GM20000 (cell line): ENCODE measurements at places on chromosomes 2 and 18.
A peak's percentile ranks its signal among the peaks of the same experiment; 100 is the strongest.

- no peak for DNase-seq
Observed at GRCh38 chr2:45953376-45954027, 302.0 kb downstream of the PRKCE start.

DNA sequence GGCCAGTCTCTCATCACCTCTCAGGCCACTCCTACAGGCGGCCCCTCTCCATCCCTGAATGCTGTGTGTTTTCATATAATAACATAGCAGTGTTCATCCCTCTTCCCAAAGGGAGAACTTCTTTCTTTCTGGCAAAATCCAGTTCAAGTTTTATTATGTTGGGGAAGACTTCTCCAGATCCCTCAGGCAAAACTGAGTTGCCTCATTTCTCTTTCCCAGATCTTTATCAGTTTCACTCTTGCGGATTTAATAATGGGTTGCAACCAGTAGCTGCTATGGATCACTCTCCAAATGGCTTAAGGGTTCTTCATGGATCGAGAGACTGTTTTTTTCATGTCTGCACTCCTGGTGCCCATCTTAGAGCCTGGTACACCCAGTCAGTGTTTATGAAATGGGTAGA lies 129.9 kb downstream of the FHOD3 start:
- DNase-seq: no peak

DNA sequence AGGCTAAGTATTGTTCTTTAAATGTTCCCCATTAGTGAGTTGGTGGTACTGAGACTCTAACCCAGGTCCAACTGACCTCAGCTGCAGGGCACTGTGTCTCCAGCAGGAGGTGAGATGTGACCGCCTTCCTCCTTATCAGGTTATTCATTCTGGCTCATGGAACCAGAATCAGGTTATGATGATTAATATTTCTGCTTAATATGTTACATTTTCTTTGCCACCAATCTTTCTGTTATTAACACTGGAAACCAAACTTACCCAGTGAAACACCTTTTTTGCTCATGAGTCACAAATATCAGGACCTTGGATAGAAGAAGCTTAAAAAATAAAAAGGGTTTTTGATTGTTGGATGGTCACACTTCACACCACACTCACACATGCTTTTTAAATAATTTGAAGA lies 85.4 kb downstream of the DPP4 start:
- no peak for DNase-seq

DNA sequence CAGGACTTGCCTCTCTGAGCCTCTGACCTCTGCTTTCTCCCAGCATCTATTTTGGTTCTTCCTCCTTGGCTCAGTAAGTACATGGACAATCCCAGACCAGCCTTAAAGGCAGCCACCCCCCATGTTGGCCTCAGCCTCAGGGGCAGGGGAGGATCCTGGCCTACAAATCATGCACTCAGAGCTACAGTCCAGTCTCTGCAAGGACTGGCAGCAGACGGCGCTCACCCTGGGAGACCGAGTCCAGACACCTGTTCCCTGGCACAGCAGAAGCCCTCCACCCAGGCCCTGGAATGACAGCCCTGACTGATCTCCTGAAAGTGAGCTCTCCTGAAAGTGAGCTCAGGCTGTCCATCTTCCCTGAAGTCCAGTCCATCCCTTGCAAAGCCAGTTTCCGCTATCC lies 25.7 kb upstream of the PTPN4 start:
- no peak for DNase-seq

DNA sequence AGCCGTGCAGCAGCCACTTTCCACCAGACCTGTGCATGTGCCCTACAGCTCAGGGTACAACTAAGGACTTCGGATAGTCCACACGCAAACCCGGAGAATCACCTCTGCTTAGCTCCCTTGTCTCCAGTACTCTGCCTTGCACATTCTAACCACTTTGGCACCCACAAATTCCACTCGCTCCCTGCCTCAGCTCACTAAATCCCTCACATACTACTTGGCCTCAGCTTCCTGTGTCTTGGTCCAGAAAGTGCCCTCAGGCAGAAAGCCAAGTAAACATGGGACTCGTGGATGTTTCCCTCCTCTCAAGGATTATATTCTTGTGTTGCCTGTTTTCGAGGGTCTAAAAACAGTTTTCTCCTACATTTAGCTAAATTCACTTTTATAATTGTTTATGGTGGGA lies 157.8 kb upstream of the DAPL1 start:
- DNase-seq: no peak

- no peak for DNase-seq
Observed at GRCh38 chr2:160409480-160409879, 84.1 kb downstream of the RBMS1 start.

- DNase-seq: no peak
Observed at GRCh38 chr2:37349231-37349860, 4.9 kb downstream of the QPCT start.

DNA sequence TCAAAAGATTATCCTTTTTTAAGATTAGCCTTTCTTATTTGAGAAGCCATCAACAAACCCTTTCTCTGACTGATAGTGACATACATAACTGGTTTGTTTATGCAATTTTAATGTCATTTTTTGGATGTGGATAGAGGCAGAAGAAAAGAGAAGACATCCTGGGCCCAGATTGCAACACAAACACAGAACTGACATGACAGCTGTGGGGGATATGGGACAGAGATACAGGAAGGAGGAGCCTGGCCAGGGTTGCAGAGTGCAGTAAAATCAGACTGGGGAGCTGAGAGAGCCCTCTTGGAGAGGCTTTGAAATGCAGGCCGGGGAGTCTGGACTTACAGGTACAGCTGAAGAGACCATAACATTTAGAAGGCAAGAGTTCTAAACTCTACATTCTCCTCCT lies 65.1 kb downstream of the SIGLEC15 start:
- DNase-seq: no peak

DNA sequence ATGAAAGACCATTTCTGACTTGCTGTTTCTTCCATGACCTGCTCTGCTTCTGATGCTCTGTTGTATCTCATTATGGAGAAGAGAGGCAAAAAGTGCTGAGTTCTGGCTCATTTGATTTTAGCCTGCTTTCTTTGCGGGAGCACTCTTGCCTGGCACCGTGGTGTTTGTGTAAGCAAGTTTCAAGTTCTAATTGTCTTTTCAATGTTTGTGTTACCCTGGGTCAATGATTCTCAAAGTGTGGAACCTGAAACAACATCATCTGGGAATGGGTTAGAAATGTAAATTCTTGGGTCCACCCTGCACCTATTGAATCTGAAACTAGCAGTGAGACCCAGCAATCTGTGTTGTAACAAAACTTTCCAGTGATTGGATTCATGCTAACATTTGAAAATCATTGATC lies 85.5 kb upstream of the STON1 start:
- DNase-seq: no peak

GRCh38 chr2:62334009-62334408 lies 138.1 kb downstream of the B3GNT2 start:
- DNase-seq: no peak

DNA sequence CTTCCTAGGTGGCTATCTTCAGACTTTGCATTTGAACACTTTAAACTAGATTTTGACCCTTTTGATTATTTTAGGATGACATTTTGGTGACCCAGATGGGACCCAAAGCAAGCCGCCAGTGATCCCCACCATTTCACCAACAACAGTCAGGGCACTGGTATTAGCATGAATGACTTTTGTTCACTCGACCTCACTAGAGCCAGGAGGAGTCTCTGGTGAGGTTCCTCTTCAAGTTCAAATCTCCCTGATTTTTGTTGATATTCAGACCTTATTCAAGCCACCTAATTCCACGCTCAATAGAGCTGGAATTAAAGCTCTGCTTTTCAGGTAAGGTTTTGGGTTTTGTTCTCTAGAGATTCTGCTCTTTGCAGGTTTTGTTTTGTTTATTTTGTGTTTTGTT lies 202.3 kb downstream of the MREG start:
- DNase-seq: no peak

GRCh38 chr2:232434091-232434490 lies 21.9 kb upstream of the ALPI start:
- DNase-seq: no peak

- DNase-seq: no peak
Observed at GRCh38 chr2:105443617-105444598, 45.1 kb upstream of the FHL2 start.

- no peak for DNase-seq
Observed at GRCh38 chr2:100903534-100904258, 83.8 kb downstream of the NPAS2 start.

GRCh38 chr2:21972586-21972985 lies 848.8 kb downstream of the TDRD15 start:
- DNase-seq: no peak

- DNase-seq: no peak
Observed at GRCh38 chr18:37438417-37439180, 127.0 kb downstream of the CELF4 start.

DNA sequence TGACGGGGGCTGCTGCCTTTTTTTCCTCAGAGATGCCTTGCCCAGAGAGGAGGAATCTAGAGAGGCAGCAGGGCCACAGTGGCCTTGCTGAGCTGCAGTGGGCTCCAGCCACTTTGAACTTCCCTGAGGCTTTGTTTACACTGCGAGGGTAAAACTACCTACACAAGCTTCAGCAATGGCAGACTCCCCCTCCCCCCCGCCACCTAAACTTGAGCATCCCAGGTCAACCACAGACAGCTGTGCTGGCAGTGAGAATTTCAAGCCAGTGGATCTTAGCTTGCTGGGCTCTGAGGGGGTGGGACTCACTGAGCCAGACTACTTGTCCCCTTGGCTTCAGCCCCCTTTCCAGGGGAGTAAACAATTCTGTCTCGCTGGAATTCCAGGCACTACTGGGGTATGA lies 11.8 kb downstream of the SYT4 start:
- DNase-seq: no peak

GRCh38 chr2:228600265-228600664 lies 418.8 kb upstream of the SPHKAP start:
- DNase-seq: no peak

- no peak for DNase-seq
Observed at GRCh38 chr2:201793631-201794030, 12.7 kb upstream of the CDK15 start.

DNA sequence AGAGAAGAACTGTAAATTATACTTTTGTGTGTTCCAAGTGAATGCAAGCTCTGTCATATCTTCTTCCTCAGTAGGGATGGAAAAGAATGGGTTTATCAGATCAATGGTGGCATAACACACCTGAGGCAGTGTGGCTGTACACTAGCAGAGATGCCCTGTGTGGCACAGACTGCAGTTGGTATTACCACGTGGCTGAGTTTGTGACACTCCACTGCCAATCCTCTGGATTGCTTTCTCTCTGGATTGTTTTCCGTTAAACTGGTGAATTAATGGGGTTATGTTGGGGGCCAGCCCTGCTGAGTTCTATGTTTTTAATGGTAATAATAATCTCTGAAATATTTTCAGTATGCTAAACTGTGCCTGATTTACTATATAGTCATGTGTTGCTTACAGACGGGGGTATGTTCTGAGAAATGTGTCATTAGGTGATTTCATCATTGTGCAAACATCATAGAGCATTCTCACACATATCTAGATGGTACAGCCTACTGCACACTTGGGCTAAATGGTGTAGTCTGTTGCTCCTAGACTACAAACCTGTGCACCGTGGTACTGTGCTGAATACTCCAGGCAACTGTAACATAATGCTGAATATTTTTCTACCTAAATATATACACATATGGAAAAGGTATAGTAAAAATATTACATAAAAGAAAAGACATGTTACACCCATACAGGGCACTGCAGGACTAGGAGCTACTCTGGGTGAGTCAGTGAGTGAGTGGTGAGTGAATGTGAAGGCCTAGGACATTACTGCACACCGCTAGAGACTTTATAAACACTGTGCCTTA lies 84.7 kb upstream of the ST6GAL2 start:
- no peak for DNase-seq

- DNase-seq: peak; percentile 69
Observed at GRCh38 chr2:207503234-207503633, 26.5 kb upstream of the CREB1 start.

DNA sequence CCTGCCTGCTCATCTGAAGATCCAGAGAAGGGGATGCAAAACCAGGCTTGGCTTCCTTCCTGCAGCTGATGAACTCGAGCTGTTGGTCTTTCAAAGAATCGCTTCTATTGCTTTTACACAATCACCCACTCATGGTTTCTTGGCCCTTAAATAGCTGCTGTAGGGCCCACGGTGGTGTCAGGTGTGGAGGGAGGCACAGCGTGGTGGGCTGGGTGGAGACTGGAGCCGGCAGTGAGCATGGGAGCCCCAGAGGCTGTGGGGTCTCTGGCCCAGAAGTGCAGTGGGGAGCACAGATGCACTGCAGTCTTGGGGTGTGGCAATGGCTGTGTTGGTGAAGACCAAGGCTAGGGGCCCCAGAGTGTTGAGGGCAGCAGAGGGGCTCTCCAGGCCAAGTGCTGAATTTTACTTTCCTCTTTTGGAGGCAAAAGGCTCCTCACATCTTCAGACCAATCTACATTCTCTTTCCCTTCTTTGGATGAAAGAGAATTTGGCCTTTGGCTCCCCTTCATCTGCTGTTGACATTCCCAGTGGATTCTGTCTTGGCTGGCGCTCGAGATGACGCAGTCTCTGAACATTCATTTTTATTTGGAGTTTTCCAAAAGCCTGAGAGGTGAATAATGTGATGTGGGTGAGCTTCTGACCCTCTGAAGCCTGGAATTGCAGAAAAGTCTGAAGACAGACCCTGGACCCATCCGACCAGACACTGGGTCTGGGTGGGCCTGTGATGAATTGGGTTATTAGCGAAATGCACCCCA lies 70.1 kb upstream of the ASB18 start:
- no peak for DNase-seq

- no peak for DNase-seq
Observed at GRCh38 chr2:86625096-86625495, 1.4 kb upstream of the RNF103 start.

- DNase-seq: no peak
Observed at GRCh38 chr2:19456705-19457309, 98.4 kb upstream of the OSR1 start.

DNA sequence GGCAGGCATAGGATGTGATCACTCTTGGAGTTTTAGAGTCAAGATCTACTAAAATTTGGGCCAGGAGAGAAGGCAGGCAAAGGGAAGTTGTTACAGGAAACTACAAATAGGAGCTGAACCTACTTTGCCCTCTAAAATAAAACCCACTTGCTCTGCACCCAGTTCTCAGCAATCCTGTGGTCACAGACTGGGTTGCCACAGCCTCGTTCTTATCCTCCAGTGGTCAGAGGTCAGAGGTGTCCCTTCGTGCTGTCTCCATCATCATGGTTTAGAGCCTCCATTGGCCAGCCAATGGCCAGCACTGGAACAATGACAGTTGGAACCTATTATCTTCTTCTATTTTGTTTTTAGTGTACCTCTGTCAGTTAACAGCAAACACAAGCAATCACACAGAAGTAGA lies 90.7 kb upstream of the TNP1 start:
- no peak for DNase-seq
